NAMALWA (cell line): ENCODE measurements at places on chromosomes 7 and 10.

DNA sequence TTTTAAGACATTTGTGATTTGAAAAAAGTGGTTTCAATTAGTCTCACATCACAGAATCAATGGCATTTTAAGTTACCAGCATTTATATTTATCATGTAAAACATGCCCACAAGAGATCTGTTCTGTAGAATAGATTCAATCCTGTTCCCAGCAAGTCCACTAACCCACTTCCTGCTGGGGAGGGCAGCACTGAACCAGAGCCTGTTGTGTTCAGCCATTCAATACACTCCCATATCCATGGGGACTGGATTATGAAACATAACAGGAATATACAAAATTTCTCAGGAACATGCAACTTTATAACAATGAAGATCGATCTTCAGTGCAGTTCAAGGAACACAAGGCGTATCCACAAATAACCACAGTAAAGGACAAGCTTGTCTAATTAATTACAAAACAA, 24.4 kb upstream of the ANK3 start:
- no peak for DNase-seq

DNA sequence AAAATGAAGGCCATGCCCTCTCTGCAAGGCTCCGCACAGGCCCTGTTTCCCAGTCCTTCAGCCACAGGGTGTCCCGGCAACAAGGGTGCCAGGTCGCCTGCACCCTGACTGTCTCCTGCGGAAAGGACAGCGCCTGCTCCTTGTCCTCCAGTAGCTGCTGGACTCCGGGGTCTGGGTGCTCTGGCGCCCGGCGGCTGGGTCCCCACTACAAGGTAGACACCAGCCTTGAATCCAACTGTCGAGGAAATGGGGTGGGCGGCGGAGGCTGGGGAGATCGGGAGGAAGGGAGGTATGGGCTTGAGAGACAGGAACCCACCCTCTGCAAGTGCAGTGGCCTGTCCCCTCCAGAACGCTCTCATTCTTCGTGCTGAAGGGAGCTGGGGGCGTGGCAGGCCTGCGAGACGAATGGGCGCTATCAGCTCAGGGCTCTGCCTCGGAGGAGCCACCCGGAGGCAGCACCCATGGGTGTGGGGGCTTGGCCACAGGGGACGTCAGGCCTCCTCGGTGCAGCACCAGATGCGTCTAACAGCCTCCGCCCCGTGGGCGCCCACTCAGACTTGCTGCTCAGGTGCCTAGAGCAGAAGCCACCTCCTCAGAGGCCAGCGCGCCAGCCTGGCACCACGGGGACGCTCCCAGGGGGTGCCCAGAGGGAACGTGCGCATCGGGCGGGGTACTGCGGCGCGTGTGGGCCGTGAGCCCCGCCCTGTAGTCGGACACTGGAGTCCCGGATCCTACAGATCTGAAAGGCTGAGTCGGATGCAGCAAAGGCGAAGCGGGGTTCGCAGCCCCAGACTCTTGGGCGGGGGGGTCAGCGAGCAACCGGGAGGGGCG, 15.6 kb downstream of the ADAM8 start:
- peak; percentile 83 for DNase-seq

- DNase-seq, result peak; percentile 25
Measured at GRCh38 chr10:20888620-20889330, 8.3 kb downstream of the NEBL start.

DNA sequence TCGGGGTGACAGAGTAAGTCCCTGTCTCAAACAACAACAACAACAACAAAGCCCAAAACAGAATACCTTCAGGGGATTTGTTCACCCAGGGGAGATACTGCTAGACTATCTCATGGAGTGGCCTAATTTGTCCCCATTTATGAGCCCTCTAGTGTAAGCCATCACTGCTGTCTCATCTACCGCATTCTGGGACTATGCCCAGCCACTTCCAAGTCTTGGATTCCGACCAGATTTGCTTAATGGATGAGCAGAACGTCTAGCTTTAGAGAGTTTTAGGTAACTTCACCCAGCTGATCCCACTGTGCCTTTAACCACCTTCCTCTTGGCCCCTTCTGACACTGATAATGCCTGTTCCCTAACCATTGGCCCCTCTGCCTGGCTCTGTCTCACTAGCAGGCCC, 47.1 kb downstream of the PAPSS2 start:
- DNase-seq, result no peak

DNA sequence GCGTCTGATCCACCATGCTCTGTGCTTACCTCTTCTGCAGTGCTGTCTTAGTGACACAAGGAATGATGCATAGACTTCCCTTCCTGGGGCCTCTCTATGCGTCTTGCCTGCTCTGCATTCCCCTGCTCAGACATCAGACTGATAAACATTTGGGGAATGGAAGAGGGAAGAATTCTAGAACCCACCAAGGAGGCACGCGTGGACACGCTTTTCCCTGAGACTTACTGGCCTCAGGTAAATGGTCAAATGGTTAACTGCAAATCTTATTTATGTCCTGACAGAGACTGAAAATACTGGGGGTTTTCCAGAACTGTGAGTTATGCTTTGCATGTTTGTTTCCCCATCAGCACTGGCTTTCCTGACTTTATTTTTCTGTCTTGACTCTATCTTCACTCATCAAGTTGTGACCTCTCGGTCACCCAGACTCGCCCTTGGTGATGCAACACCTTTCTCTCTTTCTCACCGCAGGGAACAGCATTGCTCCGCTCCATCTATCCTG, 285.9 kb upstream of the FZD8 start:
- DNase-seq, result no peak

DNA sequence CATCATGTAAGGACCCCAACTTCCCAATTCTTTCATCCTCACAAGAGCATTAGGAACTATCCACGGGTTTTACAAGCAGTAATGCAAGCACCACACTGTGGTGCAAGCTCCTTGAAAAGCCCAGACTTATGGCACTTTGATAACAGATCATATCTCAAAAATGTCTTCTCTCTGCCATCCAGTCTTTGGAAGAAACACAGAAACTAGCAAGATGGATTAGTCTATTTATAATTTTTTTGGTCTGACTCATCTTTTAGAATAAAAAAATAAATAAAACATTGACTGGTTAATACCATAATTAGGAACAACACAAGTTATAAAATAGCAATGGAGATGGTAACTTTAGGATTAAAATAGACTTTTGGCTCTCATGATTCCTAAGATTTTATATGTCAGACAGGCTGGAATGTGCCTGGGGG, 49.0 kb upstream of the CALD1 start:
- DNase-seq, result no peak

GRCh38 chr7:85090919-85091564, 95.8 kb downstream of the SEMA3D start:
- no peak for DNase-seq

GRCh38 chr10:28331066-28331465, 28.2 kb upstream of the MPP7 start:
- DNase-seq, result no peak

DNA sequence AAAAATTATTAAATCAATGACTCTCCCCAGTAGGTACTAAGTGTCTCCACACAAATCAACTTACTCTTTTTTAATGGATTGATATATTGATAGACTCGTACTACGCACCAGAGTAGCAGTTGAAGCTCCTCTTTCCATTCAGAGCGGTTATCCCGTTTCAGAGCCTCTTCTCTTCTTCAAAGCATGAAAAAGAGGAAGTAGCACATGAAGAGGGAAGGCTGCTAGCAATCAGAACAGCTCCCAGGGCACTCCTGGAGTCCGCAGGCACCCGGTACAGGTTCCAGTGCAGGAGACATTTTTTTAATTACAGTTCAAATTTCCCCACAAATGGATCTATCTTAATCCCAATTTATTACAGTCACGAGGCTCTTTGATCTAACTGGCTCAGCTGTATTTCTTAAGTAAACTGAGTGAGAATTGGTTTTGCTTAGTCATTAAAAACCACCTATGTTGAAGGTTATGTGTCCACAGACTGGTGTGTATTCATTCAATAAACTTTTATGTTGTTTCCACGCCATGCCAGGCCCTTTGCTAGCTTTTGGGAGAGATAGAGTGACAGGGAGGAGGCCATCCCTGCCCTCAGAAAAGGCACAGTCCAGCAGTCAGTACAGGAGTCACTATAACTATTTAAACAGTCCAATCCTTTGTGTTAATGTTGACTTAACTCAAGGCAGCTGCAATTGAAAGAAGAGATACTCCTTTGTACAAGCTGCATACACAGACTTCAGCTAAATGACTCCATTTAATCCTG, 32.1 kb upstream of the CALN1 start:
- peak; percentile 34 for DNase-seq

- peak; percentile 56 for DNase-seq
Measured at GRCh38 chr10:84008878-84009277, 130.4 kb upstream of the GHITM start.
